ENCODE measurements at places on chromosomes 12 and 14. TPM values are rescaled to one million over a fixed set of nuclear protein-coding genes. Genes with fewer than 3 reads are reported as not detected.

Gene OR6C65
- not detected for total RNA-seq

Gene IL31
- not detected for total RNA-seq

Gene GPR137C
- 0.84 TPM for total RNA-seq

Gene BTBD6
- total RNA-seq = 53.7 TPM

Gene SLC5A8
- total RNA-seq = not detected

Measured in tibial nerve (tissue), 4 donors.